ENCODE measurements at places on chromosomes 2 and 18.

DNA sequence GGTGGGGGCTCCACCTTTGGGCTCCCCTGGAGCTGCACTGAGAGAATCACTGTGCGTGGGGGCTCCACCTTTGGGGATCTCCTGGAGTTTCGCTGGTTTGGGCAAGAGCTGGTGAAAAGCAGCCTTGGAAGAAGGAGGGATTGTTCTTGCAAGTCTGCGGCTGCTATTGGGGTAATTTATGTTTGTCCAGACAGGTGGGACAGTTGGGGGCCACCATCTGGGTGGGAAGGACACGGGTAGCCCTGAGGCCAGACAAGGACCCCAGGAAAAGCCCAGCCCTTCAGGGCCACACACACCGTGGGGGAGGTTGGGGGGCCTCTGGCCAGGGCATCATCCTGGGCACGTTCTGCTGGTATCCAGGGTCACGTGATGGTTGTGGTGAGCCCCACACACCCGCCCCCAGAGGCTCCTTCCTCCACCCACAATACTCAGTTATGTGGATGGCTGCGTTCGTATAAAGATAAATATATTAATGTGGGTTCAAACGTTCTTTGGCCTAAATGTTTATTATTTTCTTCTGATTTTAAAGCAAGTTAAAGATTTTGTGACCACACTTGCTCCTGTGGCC, 47.7 kb downstream of the TPO start:
- no peak for DNase-seq

DNA sequence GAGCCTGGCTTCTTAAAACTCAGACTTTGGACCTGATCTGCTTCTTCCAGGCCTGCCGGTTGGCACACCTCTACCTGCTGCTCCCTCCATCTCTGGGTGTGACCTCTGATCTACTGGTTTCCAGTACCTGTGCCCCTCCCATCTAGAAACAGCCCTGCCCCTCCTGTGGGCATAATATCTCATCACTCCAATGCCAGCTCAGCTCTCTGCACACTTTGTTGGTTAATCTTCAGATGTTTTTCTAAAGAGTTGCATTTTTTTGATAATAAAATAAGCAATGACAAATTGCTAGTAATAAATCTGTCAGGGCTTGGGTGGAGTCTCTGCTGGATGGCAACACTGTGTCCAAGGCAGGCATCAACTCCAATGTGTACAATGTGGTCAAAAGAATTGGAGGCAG, 89.6 kb upstream of the PPP1CB start:
- no peak for DNase-seq

- DNase-seq, result no peak
These were observed 280.3 kb upstream of the HS6ST1 start for GRCh38 chr2:128598862-128599441.

DNA sequence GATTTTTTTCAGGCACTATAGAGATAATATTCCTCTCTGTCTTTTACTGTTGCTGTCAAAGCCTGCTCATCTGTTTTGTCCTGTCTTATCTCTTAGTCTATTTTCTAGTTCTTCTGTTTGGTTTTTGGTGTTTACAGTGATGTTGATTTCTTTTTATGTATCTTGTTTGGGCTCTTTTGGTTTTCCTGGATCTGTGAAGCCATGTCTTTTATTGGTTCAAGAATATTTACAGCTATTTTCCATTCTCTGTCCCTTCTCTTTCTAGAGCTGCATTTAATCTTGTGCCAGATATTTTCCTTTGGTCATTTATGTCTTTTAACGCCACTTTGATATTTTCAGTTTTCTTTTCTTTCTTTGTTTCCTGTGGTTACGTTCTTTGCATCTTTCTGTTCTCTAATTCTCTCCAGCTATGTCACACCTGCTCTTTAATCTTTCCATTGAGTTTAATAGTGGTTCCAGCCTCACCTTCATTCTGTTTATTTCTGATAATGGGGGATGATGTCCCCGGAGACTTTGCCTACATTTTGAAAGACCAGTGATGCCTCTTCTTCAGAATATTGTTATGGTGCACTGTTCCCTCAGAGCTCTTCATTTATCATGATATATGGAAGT, 32.0 kb downstream of the SMCHD1 start:
- DNase-seq, result no peak

DNA sequence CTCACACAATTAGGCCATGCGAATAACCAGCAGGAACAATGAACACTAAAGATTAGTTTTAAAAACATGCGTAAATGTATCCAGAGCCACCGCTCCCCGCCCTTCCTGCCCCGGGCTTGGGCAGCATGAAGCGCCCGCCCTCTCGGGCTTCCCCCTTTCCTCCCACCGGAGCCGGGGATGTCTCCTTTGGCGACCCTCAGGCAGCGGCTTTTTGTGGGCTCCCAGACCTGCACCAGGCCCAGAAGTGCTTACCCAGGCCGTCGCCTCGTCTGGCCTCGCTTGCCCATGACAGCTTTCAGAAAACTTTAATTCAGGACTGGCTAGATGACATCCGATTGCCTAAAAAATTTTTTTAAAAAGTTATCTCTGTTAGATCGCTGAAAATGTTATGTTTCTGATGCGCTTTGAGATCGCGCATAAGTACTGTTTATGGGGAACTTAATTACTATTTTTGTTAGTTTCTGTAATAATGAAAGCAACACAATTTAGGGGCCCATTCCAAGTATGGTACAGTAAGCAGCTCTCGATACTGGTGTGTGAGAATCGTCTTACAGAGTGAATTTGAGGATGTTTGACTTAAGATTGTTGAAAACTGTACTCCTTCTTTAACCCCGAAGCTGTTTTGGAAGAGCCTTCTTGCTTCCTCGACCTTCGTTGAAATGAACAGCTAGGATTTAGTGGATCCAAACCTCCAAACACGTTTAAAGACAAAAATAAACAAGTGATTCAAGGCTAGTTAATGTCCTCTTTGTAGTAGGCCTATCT, 1.1 kb downstream of the MAP3K20 start:
- no peak for DNase-seq

DNA sequence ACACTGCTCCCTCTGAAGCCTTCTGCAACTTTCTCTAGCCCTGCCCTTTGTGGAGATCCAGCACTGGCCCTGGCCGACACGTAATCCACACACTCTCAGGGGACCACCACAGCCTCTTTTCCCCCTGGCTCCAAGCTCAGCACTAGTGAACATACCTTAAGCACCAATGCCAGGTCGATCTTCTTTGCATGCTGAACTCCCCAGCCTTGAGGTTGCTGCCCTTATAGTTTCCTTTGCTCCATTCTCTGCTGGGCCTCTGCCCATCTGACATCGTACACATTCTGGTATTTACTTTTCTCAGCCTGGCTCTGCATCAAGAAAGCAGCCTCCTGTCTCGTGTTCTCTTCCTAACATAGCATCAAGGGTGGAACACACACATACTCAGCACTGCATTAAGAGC, 361.5 kb downstream of the LPIN1 start:
- DNase-seq, result no peak

GRCh38 chr18:48321536-48321935, 87.6 kb downstream of the ZBTB7C start:
- DNase-seq, result no peak

DNA sequence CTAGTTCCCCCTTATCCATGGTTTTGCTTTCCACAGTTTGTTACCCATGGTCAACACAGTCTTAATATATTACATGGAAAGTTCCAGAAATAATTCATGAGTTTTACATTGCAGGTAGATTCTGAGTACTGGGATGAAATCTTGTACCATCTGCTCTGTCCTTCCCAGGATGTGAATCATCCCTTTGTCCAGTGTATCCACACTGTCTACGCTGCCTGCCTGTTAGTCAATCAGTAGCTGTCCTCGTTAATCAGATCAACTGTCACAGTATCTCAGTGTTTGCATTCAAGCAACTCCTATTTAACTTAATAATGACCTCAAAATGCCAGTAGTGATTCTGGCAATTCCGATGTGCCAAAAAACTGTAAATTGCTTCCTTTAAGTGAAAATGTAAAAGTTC, 76.3 kb downstream of the DYNC1I2 start:
- DNase-seq, result no peak

GRCh38 chr18:76459312-76459686, 35.7 kb downstream of the ZNF516 start:
- DNase-seq, result no peak

DNA sequence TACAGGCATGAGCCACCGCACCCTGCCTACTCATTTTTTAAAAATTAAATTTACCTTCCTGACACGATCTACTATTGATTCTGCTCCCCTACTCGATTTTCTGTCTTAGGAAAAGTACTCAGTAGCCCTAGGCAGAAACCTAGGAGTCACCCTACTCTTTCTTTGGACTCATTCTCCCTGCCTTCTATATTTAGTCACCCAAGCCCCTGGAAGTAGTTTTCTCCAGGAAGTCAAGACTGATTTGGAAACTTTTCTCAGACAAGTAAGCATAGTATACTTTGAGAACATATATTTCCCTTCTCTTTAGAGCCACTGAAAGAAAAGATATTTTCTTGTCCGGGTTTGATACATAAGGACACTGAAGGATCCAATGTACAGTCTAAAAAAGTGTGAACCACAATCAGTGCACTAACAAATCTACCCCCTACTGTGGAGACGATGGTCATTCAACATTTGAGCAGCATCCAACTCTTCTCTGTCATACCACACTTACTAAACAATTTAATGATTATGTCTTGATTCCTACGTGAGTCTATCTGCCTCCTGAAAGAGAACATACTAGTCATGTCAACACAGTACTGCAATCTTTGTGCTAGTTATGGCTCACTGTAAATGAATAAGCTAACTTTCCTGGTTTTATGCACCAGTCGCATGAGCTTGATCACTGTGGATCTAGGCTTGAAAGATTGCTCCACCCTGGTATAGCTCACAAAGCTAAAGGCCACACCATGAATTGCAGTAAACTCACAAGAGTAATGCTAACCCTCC, 19.8 kb downstream of the YWHAQ start:
- no peak for DNase-seq

DNA sequence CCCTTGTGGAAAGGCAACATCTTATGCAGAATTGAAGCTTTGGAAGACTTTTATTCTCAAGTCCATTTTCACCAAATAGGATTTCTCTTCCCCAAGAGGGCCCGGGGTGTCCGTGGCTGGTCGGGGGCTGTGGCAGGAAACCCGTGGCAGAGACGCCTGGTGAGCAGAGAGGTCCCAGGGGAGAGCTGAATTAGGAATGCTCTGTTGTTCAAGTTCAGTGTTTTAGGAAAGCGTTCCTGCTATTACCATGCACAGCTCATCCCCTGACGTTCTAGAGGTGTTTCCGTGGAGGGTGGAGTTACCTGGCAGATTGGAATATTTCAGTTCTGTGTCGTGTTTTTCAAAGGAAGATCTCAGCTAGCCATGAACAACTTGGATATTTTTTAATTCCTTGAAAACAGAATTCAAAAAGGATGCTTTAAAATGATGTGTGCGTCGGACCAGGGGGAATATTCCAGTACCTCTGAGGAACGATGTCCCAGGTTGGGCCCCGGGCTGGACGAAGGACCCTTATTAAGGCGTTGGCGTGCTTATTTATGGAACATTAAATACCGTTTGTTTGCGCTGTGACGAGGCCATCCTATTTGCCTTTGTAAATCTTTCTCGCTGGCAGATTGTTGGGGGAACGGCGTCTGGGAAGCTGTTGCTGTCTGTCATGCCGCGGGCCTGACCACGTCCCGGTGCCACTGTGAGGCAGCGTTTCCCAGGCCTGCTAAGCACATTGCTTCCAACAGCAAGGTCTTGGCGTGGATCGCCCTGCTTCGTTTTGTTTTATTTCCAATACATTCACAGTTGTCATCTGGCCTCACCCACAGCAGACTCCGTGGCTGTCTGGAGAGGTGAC, 8.2 kb downstream of the NFATC1 start:
- DNase-seq, result no peak

DNA sequence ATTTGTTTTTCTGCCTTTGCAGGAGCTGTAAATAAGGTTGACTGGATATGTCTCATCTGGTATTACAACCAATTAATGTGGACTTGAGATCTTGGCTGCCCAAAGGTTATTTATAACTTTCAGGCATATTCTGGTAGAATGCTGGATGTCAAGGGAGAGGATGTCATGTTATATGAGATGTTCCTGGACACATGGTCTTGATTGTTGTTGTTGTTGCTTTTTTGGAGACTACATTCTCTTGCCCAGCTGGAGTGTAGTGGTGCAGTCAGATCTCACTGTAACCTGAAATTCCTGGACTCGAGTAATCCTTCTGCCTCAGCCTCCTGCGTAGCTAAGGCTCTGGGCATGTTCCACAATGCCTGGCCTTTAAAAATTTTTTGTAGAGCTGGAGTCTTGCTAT, 83.3 kb downstream of the LCLAT1 start:
- DNase-seq, result no peak

DNA sequence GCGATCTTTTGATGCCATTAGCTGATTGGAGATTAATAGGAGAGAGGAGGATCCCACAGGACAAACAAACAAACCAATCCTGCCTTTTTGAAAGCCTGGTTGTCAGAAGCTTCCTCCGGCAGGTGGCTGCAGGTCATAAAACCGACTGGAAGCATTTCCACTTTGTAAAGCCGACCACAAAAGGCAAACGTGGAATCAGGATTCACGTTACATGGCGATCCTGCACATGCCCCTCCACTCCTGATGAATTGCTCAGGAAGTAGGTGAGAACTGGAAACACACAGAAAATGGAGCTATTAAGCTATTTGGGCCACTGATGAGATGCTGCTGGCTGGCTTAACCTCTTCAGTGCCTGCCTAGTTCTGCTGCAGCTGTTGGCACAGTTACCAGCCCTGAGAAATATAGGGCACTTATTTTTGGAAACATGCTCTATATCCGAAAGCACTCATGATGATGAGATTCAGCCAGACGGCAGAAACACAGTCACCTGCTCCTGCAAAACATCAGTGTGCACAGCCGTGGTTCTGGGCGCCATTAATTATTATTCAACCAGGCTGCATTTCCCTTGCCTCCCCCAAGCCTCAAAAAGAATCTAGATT, 110.3 kb upstream of the ST6GAL2 start:
- DNase-seq, result no peak

All from stimulated activated CD4-positive, alpha-beta T cell treated with anti-CD3 and anti-CD28 coated beads, Interleukin-12 subunit alpha, Interleukin-12 subunit beta, amount 100 ng/mL, for 24 hours (primary cell).